CD8-positive, alpha-beta memory T cell (primary cell): ENCODE measurements at places on chromosomes 6 and 20. TPM values are rescaled to one million over a fixed set of nuclear protein-coding genes. Genes with fewer than 3 reads are reported as not detected.

Gene DEFB124
- not detected for total RNA-seq

Gene TNFRSF6B
- not detected for total RNA-seq

Gene RUNX2
- total RNA-seq: 25.8 TPM

Gene LST1
- 22.4 TPM for total RNA-seq

GRCh38 chr6:45272626-45273025, 55.5 kb upstream of the RUNX2 start:
- no peak for DNase-seq

DNA sequence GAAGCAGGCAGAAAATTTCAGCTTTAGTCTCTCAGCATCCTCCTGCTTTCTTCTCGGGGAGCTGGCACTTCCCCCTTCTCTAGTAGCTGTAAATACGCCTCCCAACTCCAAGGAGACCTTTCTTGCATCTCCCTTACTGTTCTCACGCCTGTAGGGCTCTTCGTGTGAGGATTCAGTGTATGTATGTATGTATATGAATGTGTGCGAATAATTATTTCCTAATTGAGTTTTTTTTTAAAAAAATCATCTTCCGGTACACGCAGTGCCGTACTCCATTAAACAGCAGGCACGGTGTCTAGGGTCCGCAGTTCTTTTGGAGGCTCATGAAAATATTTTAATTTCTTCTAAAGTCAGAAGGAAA, 85.4 kb downstream of the HFE start:
- DNase-seq: peak; percentile 73

- DNase-seq: no peak
Observed at GRCh38 chr6:139473231-139473701, 98.8 kb upstream of the CITED2 start.

DNA sequence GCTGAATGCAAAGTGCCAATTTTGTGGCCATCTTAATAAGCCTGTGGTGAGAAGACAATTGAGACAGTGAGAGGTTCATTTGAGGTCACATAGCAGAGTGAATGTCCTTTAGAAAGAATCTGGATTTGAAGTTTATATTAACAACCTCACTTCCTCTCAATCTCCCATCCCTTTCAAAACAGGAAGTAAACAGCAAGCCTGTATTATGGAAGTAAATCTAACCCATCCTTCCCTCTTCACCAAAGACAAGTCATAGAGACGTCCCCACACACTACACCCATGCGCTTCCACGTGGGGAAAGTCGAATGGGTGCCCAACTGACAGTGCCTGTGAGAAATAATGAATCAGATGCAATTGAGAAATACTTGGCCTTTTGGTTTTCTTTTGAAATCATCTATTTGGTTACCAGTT, 28.8 kb upstream of the CCND3 start:
- DNase-seq: no peak

GRCh38 chr6:44659726-44660125, 272.2 kb downstream of the CDC5L start:
- no peak for DNase-seq

GRCh38 chr20:62219101-62219991, 732 bp downstream of the HRH3 start:
- DNase-seq: no peak

DNA sequence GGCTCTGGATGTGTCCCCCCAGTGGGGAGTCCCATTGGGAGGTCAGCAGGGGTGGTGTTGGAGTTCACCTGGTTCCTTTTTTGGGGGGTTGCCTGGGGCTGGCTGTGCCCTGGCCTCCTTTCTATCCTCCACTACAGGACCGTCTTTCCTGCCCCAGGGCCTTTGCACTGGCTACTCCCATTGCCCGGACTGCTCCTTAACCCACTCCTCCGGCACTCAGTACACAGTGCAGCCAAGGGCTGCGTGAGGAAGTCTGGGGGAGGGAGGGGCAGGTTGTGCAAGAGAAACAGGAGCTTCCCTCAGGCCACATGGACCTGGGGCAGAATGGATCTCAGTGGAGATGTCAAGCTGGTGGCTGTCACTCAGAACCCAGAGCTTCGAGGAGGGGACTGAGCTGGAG, 429.3 kb upstream of the SULF2 start:
- DNase-seq: no peak
